ENCODE measurements at places on chromosomes 4 and X.

- H3K4me3 ChIP-seq = no peak overlapping the region
- H3K36me3 ChIP-seq = no peaks in the 10 kb centered on the region
- H3K27me3 ChIP-seq = no peaks in the 10 kb centered on the region
- no peak for DNase-seq
- H3K27ac ChIP-seq = no peak overlapping the region
Measured at GRCh38 chrX:63349307-63349706, 1.8 kb downstream of the SPIN4 start.

DNA sequence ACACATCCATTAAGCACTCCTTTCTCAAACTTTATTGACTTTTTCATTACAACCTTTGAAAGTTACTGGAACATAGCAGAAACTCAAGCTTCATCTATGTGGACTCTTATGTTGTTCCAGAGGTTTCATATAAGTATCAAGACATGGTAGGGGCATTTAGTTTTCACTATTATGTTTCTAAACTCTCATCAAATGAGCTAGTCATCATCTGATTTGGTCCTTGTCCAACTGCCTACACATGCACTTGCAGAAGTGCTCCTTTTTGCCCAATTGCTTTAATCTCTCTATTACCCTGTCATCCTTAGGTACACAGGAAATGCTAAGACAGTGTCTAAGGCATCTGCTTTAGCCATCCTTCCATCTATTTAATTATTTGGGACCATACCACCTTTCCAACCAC lies 42.2 kb upstream of the EPGN start:
- H3K4me3 ChIP-seq = no peak overlapping the region
- DNase-seq = no peak
- no peaks in the 10 kb centered on the region for H3K4me1 ChIP-seq

DNA sequence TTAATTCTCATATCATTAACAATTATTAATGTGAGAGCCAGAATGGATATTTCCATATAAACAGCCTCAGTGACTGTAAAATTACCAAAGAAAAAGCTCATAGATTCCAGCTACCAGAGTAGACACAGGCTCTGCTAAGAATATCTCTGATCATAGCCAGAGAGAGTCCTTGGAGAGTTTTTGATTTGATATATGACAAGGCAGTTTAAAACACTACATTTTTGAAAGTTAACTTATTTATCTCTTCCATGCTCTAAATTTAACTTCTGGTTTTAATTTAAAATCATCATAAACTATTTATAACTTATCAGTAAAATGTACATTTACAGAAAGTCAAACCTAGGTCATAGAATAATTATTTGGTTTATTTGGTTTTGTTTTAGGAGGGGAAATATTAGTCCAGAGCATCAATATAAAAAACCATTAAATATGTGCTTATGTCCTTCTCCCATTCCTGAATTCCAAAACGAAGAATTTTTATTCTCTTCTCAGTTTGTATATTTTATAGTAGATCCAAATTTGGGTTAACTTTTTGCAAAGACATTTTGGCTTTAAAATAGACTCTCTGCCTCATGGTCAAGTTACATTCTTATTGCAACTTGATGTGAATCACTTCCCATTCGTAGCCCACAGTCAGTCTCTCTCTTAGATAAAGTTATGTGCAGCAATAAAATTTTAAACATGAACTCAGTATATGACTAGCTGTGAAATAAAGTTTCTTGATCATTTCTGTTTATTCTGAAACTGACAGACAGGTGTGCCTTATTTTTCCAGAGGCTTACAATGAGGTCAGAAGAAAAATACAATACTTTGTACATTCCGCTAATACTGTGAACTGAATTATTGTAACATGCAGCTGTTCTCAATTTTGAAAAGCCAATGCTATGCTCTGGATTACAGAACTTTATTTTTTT lies 267.1 kb downstream of the PAPSS1 start:
- no peaks in the 10 kb centered on the region for H3K36me3 ChIP-seq
- no peaks in the 10 kb centered on the region for H3K4me1 ChIP-seq
- no peaks in the 10 kb centered on the region for H3K27me3 ChIP-seq
- DNase-seq = no peak
- no peak overlapping the region for H3K4me3 ChIP-seq
- H3K27ac ChIP-seq = no peak overlapping the region

DNA sequence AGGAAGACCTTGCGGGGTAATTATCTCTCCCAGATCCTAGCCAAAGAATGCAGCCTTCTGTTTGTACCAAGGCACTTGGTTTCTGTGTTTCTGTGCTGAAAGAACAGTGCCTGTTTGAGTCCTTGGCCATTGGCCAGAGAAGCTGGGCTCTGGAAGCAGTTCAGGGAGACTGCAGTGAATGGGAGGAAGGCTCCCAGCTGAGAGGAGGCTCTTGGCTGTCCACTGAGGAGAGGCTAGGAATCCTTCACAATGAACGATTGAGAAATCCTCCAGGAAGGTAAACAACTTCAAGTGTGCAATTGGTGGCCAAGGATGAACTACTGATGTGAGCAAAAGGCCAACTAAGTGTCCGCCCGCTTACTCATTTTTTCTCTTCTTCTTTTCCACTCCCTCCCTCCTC lies 61.3 kb downstream of the HS3ST1 start:
- H3K27me3 ChIP-seq = no peaks in the 10 kb centered on the region
- no peak overlapping the region for H3K4me3 ChIP-seq
- no peak for DNase-seq
- H3K27ac ChIP-seq = no peak overlapping the region

- no peaks in the 10 kb centered on the region for H3K36me3 ChIP-seq
- H3K27me3 ChIP-seq = no peaks in the 10 kb centered on the region
- no peak for DNase-seq
- no peaks in the 10 kb centered on the region for H3K4me1 ChIP-seq
- H3K27ac ChIP-seq = no peak overlapping the region
Measured at GRCh38 chr4:69156913-69157312, 57.6 kb downstream of the UGT2B11 start.

GRCh38 chrX:84182516-84182915 lies 5.5 kb downstream of the RPS6KA6 start:
- DNase-seq = no peak
- no peaks in the 10 kb centered on the region for H3K4me1 ChIP-seq
- H3K4me3 ChIP-seq = no peak overlapping the region

DNA sequence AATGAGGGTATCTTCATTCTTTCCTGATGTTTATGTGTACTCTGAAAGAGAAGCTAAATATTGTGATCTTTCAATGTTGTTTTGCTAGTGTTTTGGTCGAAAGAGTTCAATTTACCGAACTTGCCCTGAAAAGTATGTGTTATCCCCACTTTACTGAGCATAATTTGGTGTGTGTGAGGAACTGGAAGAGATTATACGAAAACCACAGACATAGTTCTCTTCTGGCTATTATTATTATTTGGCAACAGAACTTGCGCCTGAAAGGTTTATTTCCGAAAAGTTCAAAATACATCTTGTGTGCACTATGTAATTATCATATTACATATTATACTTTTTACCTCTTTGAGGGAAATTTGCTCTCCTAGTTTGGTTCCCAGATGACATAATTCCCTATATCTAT lies 232.5 kb upstream of the INTU start:
- no peak overlapping the region for H3K27ac ChIP-seq
- H3K4me1 ChIP-seq = no peaks in the 10 kb centered on the region
- no peaks in the 10 kb centered on the region for H3K27me3 ChIP-seq
- H3K4me3 ChIP-seq = no peak overlapping the region
- H3K36me3 ChIP-seq = no peaks in the 10 kb centered on the region
- DNase-seq = no peak

GRCh38 chrX:43644124-43644701 lies 11.9 kb upstream of the MAOA start:
- no peaks in the 10 kb centered on the region for H3K36me3 ChIP-seq
- no peak for DNase-seq
- H3K27me3 ChIP-seq = no peaks in the 10 kb centered on the region
- no peak overlapping the region for H3K4me3 ChIP-seq
- no peaks in the 10 kb centered on the region for H3K4me1 ChIP-seq

DNA sequence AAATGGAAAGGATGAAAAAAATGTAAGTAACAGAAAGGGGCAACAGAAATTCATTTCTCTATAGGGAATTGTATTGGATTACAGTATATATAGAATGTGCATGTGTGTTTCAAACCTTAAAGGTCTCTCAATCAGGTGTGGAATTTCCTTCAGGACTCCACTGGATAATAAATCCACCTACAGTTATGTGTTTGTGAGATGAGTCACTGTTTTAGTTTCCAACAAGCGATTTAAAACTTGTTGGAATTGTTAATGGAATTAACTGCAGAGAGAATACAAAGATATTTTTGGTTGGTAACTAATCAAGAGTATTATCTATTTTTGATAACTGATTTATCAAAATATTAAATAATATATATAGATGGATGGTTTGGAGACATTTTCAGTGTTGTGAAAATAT lies 32.8 kb downstream of the CEP44 start:
- H3K27me3 ChIP-seq = no peaks in the 10 kb centered on the region
- H3K4me1 ChIP-seq = no peaks in the 10 kb centered on the region
- no peak overlapping the region for H3K4me3 ChIP-seq

GRCh38 chrX:15643786-15644559 lies 20.6 kb downstream of the CLTRN start:
- DNase-seq = no peak
- H3K4me1 ChIP-seq = no peaks in the 10 kb centered on the region
- no peak overlapping the region for H3K4me3 ChIP-seq
- H3K27ac ChIP-seq = no peak overlapping the region

GRCh38 chr4:114464726-114465272 lies 133.8 kb upstream of the UGT8 start:
- H3K4me1 ChIP-seq = no peaks in the 10 kb centered on the region
- H3K36me3 ChIP-seq = no peaks in the 10 kb centered on the region
- no peak overlapping the region for H3K4me3 ChIP-seq
- no peak for DNase-seq
- no peaks in the 10 kb centered on the region for H3K27me3 ChIP-seq
- H3K27ac ChIP-seq = no peak overlapping the region

GRCh38 chr4:140808256-140808655 lies 52.1 kb upstream of the TBC1D9 start:
- no peak for DNase-seq
- H3K27ac ChIP-seq = no peak overlapping the region
- no peaks in the 10 kb centered on the region for H3K27me3 ChIP-seq
- H3K4me1 ChIP-seq = no peaks in the 10 kb centered on the region
- no peaks in the 10 kb centered on the region for H3K36me3 ChIP-seq
- H3K4me3 ChIP-seq = no peak overlapping the region

- no peak overlapping the region for H3K4me3 ChIP-seq
- DNase-seq = no peak
- no peaks in the 10 kb centered on the region for H3K36me3 ChIP-seq
- H3K27me3 ChIP-seq = no peaks in the 10 kb centered on the region
Measured at GRCh38 chr4:77126809-77127208, 30.2 kb upstream of the CCNG2 start.

DNA sequence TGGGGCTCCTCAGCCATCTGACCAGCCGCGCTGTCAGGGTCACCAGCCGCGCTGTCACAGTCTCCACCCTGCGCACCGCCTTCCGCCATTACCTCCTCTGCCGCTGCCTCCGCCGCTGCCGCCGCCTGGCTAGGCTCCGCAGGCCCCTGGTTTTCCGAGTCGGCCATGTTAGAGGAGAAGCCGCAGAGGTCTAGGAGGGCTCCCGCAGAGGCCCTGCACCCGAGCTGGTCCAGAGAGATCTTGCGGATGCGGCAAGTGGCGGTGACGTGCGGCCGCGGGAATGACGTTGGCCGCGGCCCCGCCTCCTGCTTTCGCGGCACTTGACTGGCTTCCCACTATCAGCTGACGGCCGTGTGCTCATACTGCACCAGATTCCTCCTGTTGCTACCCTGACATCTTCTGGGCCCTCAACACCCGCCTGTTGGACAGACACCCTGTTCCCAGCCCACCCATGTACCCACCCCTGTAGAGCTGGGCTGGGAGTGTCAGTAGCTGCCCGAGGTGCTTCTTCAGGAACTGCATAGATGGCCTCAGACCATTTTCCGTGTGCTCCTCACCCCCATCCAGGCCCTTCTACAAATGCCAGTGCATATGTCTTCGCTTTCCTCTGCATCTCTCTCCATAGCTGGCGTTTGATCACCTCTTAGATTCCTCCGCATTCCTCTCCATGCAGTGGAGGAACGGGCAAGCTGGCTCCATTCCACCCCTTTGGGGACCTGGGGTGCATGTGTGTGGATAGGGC lies at the start of gene NAP1L5:
TSS of gene NAP1L5 (minus strand) at position 242 of the 742 bp plus-strand sequence. CDS start at position 167, 75 bp downstream.
- H3K27me3 ChIP-seq = no peaks in the 10 kb centered on the region
- H3K4me3 ChIP-seq = peak within 1 kb of the TSS; percentile 61
- H3K4me1 ChIP-seq = no peaks in the 10 kb centered on the region
- H3K27ac ChIP-seq = peak within 1 kb of the TSS; percentile 68
- DNase-seq = peak; percentile 69

GRCh38 chr4:84790769-84791565 lies 175.5 kb downstream of the WDFY3 start:
- H3K4me3 ChIP-seq = no peak overlapping the region
- no peaks in the 10 kb centered on the region for H3K36me3 ChIP-seq
- no peaks in the 10 kb centered on the region for H3K27me3 ChIP-seq
- DNase-seq = no peak
- no peak overlapping the region for H3K27ac ChIP-seq

DNA sequence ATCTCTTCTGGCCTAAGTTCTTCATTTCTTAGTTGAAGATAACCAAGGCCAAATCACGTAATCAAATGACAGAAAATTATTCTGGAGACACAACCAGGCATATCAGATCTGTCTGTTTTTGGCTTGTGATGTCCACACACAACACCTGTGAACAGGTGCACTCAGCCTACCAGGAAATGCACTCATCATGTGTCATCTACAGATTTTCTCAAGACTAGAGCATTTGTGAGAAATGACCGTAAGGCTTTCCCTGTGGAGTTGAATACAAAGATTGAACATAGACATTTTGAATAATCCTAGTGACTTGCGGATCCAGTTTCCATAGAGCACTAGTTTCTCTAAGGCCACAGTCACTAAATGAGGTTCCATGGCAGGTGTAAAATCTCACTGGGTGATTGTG lies 26.7 kb upstream of the CXCL8 start:
- H3K27ac ChIP-seq = no peak overlapping the region
- H3K4me3 ChIP-seq = no peak overlapping the region
- no peaks in the 10 kb centered on the region for H3K27me3 ChIP-seq

DNA sequence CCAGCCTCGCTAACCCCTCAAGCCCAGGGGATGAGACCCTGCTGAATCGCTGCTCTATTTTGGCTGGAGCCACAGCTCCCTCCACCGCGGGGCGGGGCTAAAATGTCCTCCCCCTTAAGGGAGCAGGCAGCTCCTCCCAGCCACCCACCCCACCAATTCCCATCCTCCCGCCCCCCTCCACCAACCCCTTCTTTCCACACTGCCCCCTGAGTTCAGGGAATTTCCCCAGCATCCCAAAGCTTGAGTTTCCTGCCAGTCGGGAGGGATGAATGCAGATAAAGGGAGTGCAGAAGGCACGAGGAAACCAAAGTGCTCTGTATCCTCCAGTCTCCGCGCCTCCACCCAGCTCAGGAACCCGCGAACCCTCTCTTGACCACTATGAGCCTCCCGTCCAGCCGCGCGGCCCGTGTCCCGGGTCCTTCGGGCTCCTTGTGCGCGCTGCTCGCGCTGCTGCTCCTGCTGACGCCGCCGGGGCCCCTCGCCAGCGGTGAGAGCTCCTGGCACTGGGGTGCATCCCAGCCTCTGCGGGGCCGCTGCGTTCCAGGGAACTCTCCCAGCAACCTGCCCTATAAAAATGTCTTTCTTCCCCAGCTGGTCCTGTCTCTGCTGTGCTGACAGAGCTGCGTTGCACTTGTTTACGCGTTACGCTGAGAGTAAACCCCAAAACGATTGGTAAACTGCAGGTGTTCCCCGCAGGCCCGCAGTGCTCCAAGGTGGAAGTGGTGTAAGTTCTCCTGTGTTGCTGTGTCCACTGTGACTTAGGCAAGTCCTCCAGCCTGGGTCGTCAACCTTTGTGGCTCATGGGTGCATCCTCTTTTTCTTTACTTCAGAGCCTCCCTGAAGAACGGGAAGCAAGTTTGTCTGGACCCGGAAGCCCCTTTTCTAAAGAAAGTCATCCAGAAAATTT lies at the start of gene CXCL6:
TSS of gene CXCL6 (plus strand) at position 306 of the 907 bp plus-strand sequence. CDS start at position 379, 73 bp downstream.
- H3K4me1 ChIP-seq = no peaks in the 10 kb centered on the region
- no peak within 1 kb of the TSS for H3K4me3 ChIP-seq
- no peaks in the 10 kb centered on the region for H3K36me3 ChIP-seq
- H3K27me3 ChIP-seq = no peaks in the 10 kb centered on the region

Measured in effector memory CD4-positive, alpha-beta T cell (primary cell).